Endothelial cell of umbilical vein (primary cell): ENCODE measurements at places on chromosomes 2 and 18. TPM values are rescaled to one million over a fixed set of nuclear protein-coding genes. Genes with fewer than 3 reads are reported as not detected.

The ZNF638 gene
- 109 and 111 TPM in 2 replicates for total RNA-seq

The ALKAL2 gene
- total RNA-seq, result not detected in 2 replicates

The PIK3C3 gene
- total RNA-seq, result 45.8 and 47.3 TPM in 2 replicates

The WNT10A gene
- total RNA-seq, result not detected in 2 replicates

The ACOXL gene
- total RNA-seq, result not detected in 2 replicates

The PJVK gene
- total RNA-seq, result 1.4 and 1.8 TPM in 2 replicates

The CELF4 gene
- total RNA-seq, result not detected in 2 replicates

DNA sequence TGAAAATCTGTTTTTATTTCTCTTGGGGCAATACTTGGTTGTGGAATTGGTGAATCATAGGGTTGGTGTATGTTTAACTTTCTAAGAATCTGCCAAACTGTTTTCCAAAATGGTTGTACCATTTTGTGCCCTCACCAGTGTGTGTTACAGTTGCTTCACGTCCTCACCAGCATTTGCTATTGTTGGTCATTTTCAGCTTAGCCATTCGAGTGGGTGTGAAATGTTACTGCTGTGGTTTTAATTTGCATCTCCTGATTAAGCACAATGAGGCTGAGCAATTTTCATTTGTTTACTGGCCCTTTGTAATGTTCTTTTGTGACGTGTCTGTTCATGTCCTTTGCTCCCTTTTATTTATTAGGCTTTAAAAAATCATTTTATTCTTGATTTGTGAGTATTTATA is 49.7 kb downstream of the FOSL2 start:
- no peak for DNase-seq

DNA sequence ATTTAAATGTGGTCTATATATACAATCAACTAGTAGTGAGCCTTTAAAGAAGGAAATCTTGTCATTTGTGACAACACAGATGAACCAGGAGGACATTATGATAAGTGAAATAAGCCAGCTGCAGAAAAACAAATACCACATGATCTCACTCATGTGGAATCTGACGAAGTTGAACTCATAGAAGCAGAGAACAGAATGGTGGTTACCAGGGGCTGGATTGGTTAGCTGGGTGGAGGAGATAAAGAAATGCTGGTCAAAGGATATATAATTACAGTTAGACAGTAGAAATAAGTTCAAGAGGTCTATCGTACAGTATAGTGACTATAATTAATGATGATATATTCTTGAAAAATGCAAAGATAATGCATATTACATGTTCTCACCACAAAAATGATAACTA is 267.9 kb downstream of the FBXO15 start:
- DNase-seq, result no peak

DNA sequence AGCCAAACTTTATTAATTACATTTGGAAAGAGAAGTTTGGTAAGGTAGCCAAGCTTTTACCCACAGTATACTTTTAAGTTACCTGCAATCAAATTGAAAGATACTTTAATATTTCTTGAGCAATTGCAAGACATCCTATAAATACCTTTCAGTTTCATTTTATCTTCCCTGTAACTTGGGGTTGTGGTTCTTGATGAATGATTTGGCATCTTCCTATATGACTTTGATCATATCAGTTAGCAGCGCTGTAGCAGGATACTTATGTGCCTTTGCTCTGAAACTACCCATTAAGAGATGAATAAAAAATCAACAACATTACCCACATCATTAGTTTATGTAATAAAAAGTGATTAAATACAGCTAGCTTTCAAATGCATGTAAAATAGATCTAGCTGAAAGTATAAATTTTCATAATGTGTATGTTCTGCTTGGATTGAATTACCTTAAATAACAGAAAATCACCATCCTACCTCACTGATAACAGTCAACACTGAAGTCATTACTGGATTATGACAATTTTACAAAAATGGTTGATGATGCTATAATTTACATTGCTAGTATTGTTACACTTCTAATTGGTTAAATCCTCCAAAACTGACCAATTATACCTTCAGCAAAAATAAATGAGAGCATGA is 50.4 kb downstream of the MMADHC start:
- no peak for DNase-seq

GRCh38 chr2:204505946-204506345 is 39.3 kb upstream of the PARD3B start:
- DNase-seq, result no peak

GRCh38 chr2:70930371-70931329 is 5.0 kb upstream of the ATP6V1B1 start:
- no peak for DNase-seq

DNA sequence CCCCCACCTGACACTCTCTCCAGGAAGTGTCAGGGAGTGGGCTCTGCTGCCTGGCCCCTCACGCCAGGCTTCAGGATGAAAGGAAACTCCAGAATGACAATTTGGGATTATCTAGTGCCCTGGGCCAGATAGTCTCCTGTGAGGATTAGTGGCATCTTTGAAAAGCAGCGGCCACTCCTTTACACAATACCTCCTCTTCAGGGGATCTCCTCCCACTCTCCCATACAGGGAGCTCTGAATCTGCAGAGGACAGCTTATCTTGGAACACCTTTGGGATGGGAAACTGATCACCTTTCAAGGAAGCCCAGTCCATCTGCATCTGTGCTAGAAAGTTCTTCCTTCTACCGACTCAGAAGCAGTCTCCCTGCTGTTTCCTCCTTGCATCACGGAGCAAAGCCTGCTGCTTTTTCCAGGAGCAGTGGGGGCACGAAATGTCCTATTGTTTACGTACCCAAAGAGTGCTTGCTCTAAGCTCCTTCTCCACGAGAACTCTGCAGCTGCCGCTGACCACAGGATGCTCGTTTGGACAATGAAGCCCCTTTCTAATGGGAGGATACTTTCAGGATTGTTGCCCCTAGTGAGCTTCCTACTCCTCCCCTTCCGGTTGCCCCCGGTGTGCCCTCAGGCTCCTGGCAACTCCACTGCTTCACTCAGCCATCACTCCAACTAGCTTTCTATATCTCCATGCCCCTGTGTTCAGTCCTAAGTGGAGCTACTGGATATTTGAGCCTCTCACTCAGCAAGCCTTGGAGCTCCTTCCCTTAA is 31.5 kb downstream of the SIX3 start:
- no peak for DNase-seq

DNA sequence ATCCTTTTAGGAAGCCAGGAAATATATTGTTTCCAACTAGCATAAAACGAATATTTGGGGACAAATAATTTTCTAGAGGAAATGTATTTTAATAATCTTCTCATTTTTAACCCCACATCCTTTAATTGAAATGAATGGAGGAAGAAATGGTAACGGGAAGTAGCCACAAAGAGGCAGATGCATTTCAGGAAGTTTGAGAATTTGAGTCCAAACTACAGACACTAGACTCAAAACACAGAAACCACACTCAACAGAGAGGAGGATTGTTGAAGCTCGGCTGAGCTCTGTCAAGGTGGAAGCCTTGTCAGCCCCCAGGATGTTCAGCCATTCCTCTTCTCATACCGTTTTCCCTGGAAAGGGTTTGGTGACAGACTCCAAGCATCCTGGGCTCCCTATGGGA is 288.5 kb downstream of the NAPG start:
- no peak for DNase-seq

DNA sequence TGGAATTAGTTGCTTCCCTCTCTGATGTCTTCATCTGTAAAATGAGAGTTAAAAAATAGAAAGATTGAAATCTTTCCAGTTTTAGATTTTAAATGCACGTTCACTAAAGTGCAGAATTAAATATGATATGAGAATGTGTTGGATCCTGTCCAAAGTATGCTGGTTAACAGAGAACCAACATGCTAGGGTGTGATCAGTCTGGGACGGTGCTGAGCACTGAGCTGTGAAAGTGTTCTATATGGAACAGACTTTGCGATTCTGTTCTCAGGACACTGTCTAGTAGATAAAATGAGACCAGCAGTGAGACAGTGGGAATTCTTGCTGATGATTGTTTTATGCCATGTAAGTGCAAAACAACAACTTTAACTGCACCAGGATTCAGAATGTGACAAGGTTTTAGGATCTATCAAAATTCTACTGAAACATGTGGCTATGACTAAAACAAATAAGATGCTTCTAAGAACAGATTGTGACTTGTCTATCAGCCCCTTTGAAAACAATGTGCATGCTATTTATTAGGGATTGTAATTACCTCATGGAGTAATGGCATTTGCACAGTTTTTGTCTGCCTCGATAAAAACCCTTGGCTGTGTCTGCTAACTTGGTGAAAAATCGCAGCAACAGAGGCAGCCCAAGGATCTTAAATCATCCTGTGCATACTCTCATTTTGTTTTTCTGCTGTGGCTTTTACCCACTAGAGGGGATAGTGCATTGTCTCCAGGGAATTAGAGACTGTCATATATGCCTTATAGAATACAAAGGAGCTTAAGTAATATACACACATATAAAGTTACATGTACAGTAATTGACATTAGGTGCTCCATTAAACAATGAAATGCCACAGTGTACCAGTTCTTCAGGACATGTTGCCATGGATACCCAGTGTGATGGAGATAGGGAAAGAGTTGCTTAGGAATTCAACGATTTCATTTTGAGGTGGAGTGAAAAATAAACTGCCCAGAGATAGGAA is 55.1 kb downstream of the MAP3K20 start:
- no peak for DNase-seq

DNA sequence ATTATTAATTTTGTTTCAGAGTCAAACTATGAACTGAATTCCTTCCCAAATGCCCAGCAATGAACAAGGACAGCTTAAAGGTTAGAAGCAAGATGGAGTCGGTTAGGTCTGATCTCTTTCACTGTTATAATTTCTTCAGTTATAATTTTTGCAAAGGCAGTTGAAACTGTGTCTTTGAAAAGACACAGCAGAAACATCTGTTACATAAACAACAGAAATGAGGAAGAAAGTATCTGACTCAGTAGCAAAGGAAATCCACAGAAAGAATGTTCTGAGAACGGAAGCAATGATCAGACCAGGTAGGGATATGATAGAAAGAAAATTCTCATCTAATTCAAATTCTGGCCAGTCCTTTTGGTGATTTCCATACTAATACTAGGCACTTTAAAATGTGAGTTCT is 5.2 kb upstream of the RMC1 start:
- no peak for DNase-seq

GRCh38 chr18:37304012-37304680 is 261.5 kb downstream of the CELF4 start:
- no peak for DNase-seq

GRCh38 chr2:10811517-10811916 is 1.1 kb downstream of the PDIA6 start:
- DNase-seq, result peak; percentile 43

- no peak for DNase-seq
Measured at GRCh38 chr2:80048296-80048695, 256.3 kb downstream of the LRRTM1 start.

DNA sequence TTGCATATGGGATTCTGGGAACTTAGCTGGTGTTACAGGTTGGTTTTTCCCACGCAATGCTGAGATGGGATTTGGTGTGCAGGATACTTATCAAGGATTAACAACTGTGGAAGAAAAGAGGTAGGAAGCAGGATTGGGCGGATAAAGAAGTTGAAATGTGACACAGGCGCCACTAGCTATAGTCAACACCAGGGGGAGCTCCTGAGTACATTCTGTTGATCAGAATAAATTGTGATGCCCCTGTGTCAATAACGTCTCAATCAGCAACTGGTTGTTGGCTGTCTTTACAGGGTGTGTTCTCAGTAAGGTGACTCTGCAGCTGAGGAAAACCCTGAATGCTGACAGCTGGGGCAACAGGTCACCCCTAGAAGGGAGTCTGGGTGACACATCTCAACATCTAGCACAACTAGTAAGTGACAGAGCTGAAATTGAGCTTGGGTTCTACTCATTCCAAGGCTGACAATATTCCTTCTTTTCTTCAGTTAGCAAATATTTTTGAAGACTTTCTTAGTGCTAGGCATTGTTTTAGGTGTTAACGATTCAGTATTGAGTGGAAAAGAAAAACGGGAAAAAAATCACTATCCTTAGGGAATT is 143.0 kb downstream of the ARL6IP6 start:
- DNase-seq, result peak; percentile 30

- DNase-seq, result no peak
Measured at GRCh38 chr2:217186668-217187159, 326.9 kb upstream of the TNP1 start.

DNA sequence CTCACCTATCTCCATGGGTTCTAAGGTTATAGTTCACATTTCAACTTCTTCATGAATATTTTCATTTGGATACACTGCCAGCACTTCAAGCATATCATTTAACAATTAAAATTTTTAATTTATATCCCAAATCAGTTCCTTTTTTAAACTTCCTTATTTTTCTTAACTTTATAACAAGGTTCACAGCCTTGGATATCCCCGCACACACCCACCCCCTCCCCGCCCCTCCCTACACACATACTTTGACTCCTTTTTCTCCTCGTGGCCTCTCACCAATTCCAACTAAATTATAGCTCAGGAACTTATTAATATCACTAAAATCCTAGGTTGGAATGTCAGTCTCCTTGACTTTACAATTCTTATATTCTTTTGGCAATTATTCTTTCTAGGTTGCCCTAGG is 163.6 kb upstream of the SETBP1 start:
- DNase-seq, result no peak

- no peak for DNase-seq
Measured at GRCh38 chr2:39703181-39703872, 37.6 kb downstream of the TMEM178A start.

- DNase-seq, result no peak
Measured at GRCh38 chr18:72727776-72728175, 140.0 kb downstream of the NETO1 start.

GRCh38 chr2:212109217-212109616 is 429.4 kb downstream of the ERBB4 start:
- DNase-seq, result no peak

DNA sequence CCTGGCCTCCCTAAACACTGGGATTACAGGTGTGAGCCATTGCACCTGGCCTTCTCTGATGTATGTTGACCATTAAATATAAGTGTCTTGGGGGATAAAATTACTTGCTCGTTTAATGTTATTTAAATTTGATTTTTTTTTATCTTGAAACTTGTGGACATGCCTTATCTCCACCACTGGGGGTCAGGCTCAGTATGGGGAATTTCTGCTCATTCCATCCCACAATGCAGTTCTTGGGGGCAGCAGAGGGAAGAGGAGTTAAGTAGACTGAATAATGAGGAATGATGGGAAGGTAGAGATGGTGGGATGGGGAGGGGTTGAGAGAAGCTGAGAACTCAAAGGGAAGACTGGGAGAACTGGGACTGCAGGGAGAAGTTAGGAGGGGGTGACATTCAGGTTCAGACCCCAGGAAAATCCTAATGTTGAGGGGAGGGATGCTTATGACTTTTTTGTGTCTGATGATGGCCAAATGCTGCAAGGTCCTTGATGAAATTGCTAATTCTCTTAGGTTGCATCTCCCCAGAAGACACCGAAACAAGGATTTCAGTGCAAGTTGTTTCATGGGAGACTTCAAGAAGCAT is 174.2 kb downstream of the MIB1 start:
- peak; percentile 81 for DNase-seq

GRCh38 chr2:147040298-147041120 is 804.3 kb upstream of the ACVR2A start:
- DNase-seq, result no peak

DNA sequence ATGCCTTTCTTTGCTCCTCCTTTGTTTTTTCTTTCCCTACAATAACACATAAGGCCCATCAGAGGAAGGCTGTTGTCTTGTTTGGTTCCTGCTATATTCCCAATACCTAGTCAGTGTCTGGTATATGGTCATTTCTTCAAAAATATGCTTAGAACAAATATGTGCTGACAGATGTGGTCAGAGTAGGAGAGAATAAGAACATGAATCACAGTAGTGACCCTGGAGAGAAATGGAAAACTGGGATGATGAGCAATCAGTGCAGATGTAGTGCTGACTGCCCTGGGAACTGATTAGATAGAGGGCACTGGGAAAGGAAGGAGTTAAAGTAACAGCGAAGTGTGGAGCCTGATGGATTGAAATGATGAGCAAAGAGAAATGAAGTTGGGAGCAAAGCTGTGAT is 189.4 kb upstream of the LHCGR start:
- no peak for DNase-seq

- peak; percentile 48 for DNase-seq
Measured at GRCh38 chr2:180385601-180386201, 378.6 kb upstream of the CWC22 start.
